NCI-H187 treated with DMSO at 0.1 percent for 48 hours (cell line): ENCODE measurements at places on chromosomes 7 and 10.

DNA sequence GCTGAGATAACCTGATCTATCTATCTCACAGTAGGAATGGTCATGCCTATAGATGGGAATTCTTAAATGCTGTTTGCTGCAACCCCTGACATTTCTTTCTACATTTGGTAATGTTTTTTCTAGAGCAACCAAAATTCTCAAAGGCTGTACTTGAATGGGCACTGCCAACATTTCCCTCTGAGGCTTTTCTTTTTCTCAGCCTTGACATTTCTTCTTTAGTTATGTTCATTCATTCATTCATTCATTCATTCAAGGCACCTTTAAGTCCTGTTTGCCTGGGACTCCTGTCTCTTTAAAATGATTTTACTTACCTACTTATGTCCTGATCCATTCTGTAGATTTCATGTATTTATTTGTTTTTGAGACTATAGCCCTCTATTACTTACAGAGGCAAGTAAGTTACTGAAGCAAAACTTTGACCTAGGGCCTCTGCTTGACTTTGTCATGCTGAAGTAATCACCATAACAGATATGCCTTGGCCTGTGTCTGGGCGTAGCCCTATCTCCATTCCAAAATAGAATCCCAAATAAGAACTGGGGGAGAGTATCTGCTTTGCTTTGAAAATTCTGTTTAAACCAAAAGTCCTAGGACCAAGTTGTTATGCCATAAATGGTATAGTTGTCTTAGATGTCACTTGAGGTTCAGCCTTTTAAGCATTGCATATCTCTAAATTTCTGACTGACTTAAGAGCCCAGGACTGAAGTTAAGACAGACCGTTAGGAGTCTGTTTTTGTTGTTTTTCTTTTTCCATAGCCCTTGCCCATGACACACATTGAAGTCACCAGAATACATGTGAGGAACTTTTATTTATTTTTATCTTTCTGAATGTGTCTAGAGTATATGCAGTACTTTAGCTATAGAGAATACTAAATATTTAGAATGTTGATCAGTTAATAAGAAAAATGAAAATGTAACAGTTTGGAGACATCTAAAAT is 59.2 kb downstream of the AKAP9 start:
- no peak for DNase-seq

DNA sequence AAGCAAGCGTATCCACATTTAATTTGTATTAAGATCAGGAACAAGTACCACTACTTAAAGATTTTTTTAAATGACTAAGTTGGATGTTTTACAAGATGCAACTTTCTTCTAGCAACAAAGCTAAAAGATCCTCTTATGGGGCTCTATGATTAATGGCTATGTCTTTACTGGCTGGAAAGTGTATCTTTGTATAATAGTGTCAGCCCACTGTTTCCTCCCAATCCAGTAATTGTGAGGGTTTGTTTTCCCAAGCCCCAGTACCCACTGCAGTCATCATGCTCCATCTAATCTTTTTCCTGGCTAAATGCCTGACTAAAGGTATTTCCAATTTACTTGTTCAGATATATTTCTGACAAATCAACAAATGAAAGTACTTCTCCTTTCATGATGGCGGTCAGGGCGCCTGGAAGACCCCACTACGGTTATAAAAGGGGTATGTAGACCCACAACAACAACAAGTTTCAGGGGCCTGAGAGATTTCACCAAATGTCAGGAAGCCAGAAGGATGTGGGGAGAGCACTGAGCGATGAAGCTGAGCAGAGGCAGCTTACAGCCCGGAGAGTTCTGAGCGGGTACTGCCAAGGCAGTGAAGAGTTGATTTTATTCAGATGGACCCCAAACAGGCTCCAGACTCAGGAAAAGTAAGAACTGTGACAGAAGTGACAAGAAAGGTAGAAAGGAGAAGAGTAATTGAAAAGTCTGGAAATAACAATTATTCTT is 222.6 kb upstream of the KLF14 start:
- no peak for DNase-seq

- no peak for DNase-seq
These were observed 3.3 kb upstream of the SHH start for GRCh38 chr7:155815332-155816191.

- DNase-seq = no peak
These were observed 112.7 kb downstream of the MPP7 start for GRCh38 chr10:28190196-28190595.

DNA sequence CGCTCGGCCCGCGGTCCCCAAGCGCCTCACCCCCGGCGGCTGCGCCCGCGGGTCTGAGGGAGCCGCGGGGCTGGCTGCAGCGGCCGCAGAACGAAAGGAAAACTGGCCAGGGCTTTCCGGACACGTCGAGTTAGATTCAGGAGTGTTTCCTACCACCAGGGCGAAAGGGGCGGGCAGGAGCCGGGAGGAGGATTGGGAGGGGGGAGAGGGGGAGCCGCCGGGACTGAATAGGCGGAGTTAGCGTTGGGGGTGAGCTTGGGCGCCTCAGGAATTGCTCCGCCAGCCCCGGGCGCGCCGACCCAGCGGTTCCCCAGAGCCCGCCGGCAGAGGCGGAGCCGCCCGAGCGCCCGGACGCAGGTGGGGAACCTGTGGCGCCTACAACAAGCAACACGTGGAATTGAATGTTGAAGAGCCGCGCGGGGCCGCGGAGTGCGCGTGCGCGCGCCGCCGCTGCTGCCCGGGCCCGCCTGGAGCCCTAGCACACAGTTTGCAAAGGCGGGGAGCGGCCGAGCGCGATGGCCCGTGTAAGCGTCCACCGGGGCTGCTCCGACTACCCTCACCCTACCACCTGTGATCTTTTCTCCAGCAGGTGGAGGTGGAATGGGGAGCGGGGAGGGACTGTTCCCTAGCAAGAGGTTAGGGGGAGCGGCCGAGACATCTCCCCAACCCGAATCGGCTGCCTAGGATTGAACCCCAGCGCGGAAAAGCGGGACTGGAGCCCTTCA is at the start of gene CADPS2:
CADPS2 (minus strand) TSS at position 104 of the 725 bp plus-strand sequence. CDS start 123 bp downstream, outside the sequence.
- DNase-seq = peak; percentile 67

GRCh38 chr10:2079603-2080078 is 342.3 kb upstream of the ADARB2 start:
- DNase-seq = no peak

- no peak for DNase-seq
These were observed 169.6 kb upstream of the PODXL start for GRCh38 chr7:131726031-131726430.

GRCh38 chr10:19043431-19043830 is 5.2 kb upstream of the MALRD1 start:
- DNase-seq = no peak

DNA sequence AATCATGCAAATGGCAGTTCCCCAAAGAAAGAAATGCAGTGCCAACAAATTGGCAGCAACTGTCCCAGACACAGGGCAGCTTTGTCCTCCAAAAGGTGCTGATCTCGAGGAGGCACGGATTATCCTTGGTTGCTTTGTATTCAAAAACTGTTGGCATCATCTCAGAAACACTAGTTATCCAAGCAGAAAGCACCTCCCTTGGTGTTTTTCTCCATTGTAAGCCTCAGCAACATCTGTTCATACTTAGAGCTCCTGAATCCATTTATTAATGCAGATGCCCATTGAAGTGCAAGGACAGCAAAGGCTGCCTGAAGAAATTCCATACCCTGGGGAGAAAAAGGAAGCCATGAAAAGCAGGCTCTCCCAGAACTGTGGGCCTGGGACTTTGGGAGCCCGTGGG is 1.1 kb upstream of the NPS start:
- no peak for DNase-seq

- no peak for DNase-seq
These were observed 44.3 kb downstream of the ARL4A start for GRCh38 chr7:12731775-12732174.

GRCh38 chr7:44072364-44073231 is 7.2 kb upstream of the PGAM2 start:
- DNase-seq = no peak

DNA sequence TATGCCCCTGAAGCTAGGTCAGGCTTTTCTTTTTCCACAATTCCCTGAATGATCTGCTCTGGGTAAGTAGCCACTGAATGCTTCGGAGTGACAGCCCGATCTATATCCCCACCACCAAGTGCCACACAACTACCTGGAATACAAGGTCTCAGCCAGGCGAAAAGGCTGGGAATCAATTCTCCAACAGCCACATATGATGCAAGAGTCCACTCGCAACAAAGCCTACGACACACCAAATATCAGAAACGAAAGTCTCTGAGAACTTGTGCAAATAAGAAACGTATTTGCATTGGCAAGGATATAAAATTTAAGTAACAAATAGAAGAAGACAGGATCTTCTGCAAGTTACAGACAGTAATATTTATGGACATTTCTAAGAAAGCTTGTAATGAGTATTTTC is 5.7 kb downstream of the HIPK2 start:
- no peak for DNase-seq

DNA sequence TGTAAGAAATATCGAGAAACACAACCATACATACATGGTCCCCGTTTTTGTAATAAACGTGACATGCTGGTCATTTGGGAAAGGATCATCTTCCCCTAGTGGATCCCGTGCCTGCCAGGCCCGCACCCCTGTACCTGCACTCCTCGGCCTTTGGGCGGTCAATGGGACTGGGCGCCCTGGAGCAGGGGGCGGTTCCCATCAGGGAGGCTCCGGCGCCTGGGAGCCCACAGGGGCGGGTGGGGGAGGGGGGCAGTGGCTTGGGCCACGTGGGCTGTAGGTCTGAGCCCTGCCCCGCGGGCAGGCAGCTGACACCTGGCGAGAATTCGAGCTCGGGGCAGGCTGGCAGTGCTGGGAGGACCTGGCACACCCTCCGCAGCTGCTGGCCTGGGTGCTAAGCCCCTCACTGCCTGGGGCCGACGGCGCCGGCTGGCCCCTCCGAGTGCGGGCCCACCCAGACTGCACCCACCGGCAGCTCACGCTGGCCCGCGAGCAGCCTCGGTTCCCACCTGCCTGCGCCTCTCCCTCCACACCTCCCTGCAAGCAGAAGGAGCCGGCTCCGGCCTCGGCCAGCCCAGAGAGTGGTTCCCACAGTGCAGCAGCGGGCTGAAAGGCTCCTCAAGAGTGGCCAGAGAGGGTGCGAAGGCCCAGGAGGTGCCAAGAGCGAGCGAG is 361.6 kb upstream of the GRM3 start:
- DNase-seq = no peak

DNA sequence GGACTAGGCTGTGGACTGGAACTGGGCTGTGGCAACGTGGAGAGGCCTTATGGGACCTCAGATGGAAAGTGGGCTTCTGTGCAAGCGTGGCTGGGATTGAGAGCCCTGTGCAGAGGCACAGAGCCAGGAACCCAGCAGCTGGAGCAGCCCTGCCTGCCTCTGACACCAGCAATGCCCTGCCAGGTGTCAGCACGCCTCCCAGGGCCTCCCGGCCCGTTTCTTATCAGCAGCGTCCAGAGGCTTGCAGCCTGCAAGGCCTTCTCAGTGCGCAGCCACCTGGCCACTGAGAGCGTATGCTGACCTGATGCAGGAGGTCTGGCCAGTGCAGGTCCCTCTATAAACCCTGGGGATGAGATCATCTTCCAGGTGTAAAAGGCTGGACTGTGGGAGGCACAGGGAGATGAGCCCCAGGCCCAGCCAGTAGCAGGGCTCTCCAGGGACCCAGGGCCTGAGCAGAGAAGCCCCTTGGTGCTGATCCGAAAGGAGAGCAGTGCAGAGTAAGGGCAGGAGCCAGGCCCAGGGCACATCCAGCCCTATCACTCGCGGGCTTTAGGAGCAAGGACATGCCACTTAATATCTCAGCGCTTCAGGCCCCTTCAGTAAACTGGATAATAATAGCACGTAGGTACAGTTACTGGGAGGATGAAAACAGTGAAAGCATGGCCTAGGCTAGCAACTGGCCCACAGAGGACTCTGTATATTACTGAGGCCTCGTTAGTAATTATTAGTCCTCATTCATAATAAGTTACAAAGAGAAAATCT is 38.8 kb upstream of the ANTXRL start:
- DNase-seq = no peak

GRCh38 chr10:29199941-29200679 is 88.8 kb upstream of the LYZL1 start:
- DNase-seq = no peak

- DNase-seq = no peak
These were observed 100.0 kb downstream of the INPP5A start for GRCh38 chr10:132637477-132638129.

- no peak for DNase-seq
These were observed 144.4 kb downstream of the ARID5B start for GRCh38 chr10:62045765-62046521.

DNA sequence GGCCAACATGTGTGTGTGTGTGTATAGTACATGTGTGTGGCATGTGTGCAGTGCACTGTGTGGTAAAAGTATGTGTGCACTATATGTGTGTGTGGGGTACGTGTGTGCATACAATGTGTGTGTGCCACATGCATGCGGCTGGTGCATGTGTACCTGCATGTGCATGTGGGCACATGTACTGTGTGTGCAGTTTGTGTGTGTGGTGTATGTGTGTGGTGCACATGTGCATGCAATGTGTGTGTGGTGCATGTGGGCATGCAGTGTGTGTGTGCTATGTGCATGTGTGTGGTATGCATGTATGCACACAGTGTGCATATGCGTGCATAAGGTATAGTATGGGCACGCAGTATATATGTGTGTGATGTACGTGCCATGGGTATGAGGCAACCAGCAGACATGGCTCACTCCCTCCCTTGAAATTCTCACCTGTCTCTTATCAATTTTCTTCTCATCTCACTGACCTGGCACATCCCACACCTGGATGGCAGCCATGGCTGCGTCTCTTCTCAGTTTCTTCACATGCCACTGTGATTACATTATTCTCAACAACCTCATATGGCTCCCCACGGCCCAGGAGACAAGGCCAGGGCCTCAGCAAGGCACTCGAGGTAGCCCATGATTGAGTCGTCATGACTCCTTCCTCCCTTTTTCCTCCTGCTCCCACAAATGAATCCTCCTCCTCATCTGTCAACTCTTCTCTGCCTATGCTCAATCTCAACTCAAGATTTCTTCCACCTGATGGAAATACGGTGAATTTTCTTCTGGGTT is 57.0 kb downstream of the NUDCD3 start:
- no peak for DNase-seq

DNA sequence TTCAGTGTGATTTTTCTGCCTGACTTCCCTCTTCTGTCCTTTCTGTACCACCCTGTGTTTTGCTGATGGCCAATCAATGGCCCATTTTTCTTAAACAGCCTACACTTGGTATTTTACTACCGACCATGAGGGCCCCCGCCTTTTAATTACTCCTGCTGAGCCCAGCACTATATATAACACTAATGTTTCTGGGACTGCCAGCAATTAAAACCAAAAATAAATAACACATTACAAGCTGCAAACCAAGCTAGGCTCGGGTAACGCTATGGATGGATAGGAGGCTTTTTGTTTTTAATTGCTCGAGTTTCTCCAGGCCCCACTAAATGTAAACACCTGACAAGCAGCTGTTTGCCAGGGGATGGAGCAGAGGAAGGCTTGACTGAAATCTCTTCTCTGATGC is 915.4 kb upstream of the AUTS2 start:
- peak; percentile 88 for DNase-seq

GRCh38 chr10:33746186-33746585 is 411.7 kb upstream of the NRP1 start:
- no peak for DNase-seq

GRCh38 chr7:38051786-38052185 is 126.3 kb upstream of the STARD3NL start:
- DNase-seq = no peak

DNA sequence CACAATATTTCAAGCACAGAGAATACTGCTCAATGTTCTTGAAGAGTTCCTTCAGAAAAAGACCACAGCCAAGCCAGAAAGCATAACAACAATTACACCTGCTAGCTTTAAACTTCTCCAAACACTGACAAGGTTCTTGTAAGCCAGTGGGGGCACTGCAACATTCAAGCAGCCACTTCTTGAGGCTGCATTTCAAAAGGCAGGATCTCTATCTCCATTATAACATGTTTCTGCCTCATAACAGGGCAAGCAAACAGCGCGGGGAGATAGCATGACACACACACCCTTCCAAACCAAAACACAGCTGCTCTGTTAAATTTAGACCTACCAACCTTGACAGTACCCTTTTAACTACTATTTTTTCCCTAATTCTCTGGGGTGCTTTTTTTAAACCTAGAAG is 30.8 kb downstream of the CHCHD3 start:
- DNase-seq = peak; percentile 57
